ENCODE measurements at places on chromosomes 5 and 9. TPM values are rescaled to one million over a fixed set of nuclear protein-coding genes. Genes with fewer than 3 reads are reported as not detected.

DNA sequence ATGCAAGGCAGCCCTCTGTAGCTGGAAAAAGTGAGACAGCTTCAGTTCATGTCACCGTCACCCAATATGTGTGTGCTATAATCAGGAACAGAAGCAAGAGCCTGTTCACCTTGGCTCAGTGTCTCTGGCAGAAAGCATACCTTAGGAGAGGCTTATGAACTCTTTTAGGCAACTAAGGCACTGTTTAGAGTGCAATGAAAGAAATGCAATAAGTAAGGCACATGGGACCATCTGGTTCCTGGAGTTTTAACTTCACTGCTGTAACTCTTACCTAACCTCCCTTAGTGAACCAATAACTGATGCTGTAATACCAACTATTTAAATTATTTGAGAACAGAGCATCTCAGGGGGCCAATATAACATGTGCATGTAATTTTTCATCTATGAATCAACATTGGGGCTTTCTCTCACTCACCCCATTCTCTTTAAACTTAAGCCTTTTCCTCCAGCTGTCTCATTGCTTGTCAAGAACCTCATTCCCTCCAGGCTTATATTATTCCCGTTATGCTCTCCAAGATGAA is 32.4 kb downstream of the C9 start:
- H3K27me3 ChIP-seq: no peaks in the 10 kb centered on the region
- no peak overlapping the region for H3K4me3 ChIP-seq
- H3K36me3 ChIP-seq: no peaks in the 10 kb centered on the region
- H3K4me1 ChIP-seq: no peaks in the 10 kb centered on the region
- no peak overlapping the region for H3K27ac ChIP-seq

DNA sequence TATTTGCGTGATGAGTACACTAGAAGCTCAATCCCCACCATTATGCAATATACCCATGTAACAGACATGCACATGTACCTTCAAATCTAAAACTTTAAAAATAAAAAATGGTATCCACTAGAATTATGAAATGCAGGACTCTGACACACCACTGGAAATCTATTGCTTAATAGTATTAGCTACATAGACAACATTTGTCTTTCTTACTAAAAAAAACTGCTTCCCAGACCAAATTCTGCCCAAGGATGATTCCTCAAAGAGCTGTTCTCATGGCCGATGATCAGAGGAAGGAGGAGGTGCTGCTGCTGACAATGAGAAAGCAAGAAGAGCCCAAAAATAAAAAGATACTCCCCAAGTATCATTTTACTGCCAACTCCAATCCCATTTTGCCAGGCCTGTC is 67.2 kb downstream of the TTC39B start:
- no peak for DNase-seq
- no peak overlapping the region for H3K27ac ChIP-seq
- H3K4me3 ChIP-seq: no peak overlapping the region

DNA sequence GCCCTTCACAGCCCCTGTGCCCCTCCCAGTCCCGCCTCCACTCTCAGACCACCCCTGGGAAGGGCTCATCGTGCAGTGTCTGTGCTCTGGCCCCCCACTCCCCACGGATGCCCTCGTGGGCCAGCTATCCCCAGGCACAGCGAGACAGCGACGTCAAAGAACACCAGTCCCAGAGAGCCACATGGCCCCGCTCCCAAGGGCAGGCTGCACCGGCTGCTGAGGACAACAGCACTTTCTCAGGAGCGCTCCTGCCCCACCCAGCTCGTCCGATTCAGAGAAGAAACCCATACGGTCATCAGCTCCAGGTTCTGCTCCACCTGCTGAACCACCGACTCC is 4.8 kb upstream of the SNAPC4 start:
- no peaks in the 10 kb centered on the region for H3K4me1 ChIP-seq
- peaks cover 53% of the 10 kb centered on the region for H3K36me3 ChIP-seq
- no peak for DNase-seq
- no peaks in the 10 kb centered on the region for H3K27me3 ChIP-seq

Gene ARID3C
- total RNA-seq: not detected

Gene COQ4
- total RNA-seq: 24.7 TPM

GRCh38 chr9:75463871-75464270 is 375.6 kb downstream of the OSTF1 start:
- no peaks in the 10 kb centered on the region for H3K27me3 ChIP-seq
- no peak for DNase-seq
- H3K27ac ChIP-seq: no peak overlapping the region
- no peaks in the 10 kb centered on the region for H3K36me3 ChIP-seq
- H3K4me3 ChIP-seq: no peak overlapping the region
